MG63 (cell line): ENCODE measurements at places on chromosomes 12 and 14. TPM values are rescaled to one million over a fixed set of nuclear protein-coding genes. Genes with fewer than 3 reads are reported as not detected.
A peak's percentile ranks its signal among the peaks of the same experiment; 100 is the strongest.

GRCh38 chr12:93319523-93320050, 58.1 kb upstream of the NUDT4 start:
- DNase-seq, result no peak

- peak; percentile 85 for DNase-seq
Observed at GRCh38 chr12:71315328-71315985, 124.1 kb upstream of the LGR5 start.

GRCh38 chr12:12185414-12185813, 81.4 kb downstream of the LRP6 start:
- no peak for DNase-seq

GRCh38 chr12:91274916-91275315, 92.3 kb upstream of the DCN start:
- peak; percentile 50 for DNase-seq

GRCh38 chr14:54974788-54975414, 52.0 kb downstream of the WDHD1 start:
- DNase-seq, result no peak

The CLEC4C gene
- total RNA-seq, result not detected in 2 replicates

The ORAI1 gene
- total RNA-seq, result 5.9 and 15.9 TPM in 2 replicates

The KRT74 gene
- total RNA-seq, result not detected in 2 replicates
